Upper lobe of left lung (tissue), 6 donors: ENCODE measurements at places on chromosomes 2 and 18. TPM values are rescaled to one million over a fixed set of nuclear protein-coding genes. Genes with fewer than 3 reads are reported as not detected.
A peak's percentile ranks its signal among the peaks of the same experiment; 100 is the strongest.

Gene AQP12A
- not detected for total RNA-seq

Gene RAX
- not detected for total RNA-seq

Gene CIB4
- not detected for total RNA-seq

Gene TRIM54
- not detected for total RNA-seq

Gene PLEKHH2
- total RNA-seq: 42.4 TPM

Gene FN1
- total RNA-seq: 1,132 TPM

Gene NCKAP5
- 51.1 TPM for total RNA-seq

Gene TUBA3E
- not detected for total RNA-seq

Gene LCT
- total RNA-seq: not detected

DNA sequence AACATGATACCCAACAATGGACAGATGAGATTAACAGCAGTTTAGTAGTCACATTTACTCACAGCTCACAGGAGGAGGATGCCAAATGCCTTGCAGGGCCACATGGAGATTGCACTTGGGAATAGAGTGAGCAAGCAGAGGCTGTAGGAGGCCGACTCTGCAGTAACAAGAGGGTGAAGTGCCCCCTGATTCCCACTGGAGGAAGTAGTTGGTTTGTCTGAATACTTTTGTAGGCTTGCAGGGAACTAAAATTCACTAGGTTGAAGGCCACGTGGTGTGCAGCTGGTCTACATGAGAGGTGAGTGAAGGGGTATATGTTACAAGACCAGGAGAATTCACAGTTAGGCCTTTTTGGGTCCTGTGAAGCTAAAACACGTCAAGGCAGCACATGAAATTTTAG lies 419.3 kb upstream of the TNP1 start:
- no peak for DNase-seq

- DNase-seq: no peak
Observed at GRCh38 chr2:46915281-46915810, at the start of gene MCFD2. Gene MCFD2 (minus strand): TSS chr2:46915806. CDS start chr2:46909171, 6,635 bp downstream.

DNA sequence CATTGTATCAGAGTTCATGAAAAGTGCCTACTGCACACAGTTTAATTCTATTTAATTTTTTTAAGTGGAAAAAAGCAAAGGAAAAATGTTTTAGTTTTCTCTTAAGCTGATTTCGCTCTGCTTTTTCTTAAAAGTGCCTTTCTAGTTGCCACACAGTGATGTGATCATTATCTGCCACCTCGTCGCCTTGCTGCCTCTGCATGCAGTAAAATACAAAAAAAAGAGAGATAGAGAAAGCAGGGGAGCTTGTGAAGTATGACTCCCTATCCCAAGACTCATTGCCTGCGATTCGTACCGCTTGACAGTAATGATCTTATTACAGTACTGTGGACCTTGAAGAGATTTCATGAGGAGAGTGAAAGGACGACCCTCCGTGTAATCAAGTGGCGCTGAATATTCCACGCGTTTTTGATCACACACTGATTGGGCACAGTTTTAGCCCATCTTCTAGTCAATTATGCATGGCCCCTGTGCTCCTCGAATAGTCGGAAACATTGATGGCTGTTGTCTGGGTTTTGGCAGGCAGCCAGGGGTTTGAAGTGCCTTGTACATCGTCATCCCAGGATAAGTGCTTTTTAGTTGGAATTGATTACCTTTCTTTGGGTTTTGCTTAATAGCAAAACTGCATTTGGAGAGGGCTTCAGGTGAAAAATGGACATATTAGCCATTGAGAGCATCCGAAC lies 188.3 kb downstream of the GBX2 start:
- DNase-seq: no peak

DNA sequence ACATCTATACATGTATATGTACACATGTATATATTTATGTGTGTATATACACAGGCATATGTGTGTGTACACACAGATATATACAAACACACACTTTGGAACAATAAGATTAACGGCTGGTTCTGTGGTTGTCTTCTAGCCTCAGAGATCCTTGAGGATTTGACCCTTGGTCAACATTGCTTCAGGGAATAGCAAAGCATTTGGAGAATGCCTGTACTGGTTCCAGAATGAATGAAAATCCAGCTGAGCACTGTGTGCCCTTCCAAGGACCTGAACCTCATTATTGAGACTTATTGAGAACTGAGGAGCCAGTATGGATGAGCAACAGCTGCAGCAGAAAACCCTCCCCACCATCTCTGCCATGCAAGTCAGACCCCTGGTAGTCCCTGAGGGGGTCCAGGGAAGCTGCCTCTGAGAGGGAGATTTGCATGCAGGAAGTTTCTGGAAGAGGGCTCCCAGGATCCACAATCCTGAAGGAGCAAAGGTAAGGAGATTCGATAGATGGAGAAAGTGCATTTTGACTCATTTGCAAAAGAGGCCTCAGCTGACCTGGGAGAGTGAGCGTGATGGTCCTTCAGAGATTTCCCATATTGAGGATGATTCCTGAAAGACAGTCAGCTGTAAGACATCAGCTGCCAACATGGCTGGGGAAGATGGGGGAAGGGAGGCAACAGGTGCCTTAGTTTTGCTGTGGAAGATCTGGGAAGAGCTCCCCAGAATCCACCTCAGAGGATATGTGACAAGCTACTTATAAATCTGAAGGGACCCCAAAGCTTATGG lies 166.6 kb upstream of the NCKAP5 start:
- no peak for DNase-seq

GRCh38 chr2:97747285-97747684 lies 33.9 kb downstream of the ZAP70 start:
- no peak for DNase-seq

DNA sequence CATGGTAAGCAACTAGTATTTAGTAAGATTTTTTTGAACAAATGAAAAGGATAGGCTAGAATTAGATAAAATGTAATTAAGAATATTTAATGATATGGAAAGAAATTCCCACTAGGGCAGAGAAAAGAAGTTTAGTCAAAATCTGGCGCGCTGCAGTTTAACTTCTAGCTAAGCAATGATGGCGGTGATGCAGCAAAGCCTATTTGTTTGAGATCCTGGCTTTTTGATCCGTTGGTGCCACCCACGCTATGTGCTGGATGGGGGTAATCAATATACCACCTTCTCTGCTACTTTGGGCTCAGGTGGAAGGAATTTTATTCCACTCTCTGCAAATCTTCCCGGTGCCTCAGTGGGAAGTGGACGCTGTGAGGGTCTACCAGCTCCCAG lies 421 bp upstream of the FAM171B start:
- no peak for DNase-seq

- no peak for DNase-seq
Observed at GRCh38 chr2:6224267-6224666, 532.1 kb downstream of the SOX11 start.

- no peak for DNase-seq
Observed at GRCh38 chr18:9910661-9911060, 3.2 kb upstream of the VAPA start.

DNA sequence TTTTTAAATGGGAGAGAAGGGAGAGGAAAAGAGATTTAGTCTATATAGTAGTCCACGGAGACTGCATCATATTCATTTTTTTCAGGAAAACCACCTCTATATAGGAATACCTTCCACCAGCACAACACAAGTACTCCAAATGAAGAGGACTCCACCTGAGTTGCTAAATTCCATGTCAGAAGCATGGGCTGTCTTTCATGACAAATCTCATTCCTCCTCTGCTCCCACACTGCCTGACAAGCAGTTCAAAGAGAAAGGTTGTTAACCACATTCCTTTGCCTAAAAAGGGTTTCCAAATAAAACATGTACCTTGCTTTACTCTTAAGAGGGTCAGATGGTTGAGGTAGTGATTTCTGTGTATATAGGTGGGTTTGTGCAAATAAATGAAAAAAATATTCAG lies 122.0 kb downstream of the TMEFF2 start:
- DNase-seq: no peak

DNA sequence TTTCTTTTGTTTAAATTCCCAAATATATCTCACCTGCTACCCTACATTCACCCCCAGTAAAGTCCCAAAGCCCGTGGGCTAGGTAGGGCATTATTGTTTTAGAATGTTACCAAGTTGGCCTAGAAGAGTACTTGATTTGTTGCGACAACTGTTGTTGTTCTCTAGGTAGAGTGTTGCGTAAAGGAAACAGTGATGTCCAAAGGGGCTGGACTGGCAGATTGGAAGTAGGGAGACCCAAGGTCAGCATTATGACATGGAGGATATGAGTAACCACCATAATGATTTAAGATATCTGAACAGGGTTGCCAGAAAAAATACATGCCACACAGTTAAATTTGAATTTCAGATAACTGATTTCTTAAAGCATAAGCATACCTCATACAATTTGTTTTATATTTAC lies 39.2 kb downstream of the SCN1A start:
- no peak for DNase-seq

DNA sequence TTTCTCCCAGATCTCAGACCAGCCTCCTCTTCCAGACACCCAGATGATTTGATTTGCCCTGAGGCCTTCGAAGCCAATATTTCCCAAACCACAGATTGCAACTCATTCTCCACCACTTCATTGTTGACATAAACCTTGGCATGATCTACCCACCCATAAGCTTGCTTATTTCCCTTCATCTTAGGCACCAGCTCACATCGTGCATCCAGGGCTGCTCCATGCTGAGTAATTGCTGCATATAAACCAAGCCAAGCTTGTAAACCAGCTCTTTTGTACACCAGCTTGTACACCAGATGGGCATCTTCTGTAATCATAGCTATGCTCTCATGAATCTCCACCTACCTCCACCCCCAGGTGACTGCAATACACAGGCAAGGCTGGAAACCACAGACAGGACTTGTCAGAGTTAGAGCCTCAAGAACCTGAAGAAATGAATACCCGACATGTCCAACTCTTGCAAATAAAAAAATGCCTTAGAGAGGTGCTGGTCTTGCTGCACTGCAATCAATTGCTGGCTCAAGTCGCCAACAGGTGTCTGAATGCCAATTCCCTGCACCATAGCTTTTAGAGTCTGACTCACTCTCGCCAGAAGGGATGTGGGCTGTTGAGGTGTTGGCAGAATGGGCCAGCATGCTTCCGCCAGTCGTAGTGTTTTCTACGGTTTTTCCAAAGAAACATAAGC lies 31.5 kb downstream of the TRABD2A start:
- no peak for DNase-seq

DNA sequence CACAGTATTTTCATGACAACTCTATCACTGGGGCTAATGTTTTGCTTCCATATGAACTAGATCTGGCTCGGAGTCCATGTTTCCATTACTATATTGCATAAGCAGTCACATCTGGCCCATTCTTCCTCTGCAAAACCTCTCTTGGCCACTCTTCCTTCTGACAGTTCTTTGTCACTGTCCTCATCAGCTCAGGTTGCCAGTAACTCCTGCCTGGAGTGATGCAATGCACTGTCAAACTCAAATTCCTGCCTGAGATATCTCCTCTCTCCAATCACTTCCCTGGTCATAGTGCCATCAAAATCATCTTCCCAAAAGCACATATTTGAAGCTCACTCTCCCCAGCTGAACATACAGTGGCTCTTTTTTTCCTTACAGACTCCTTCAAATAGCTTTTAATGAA lies 66.1 kb downstream of the COLEC12 start:
- no peak for DNase-seq

- DNase-seq: no peak
Observed at GRCh38 chr2:236284208-236284607, 20.0 kb upstream of the ASB18 start.

DNA sequence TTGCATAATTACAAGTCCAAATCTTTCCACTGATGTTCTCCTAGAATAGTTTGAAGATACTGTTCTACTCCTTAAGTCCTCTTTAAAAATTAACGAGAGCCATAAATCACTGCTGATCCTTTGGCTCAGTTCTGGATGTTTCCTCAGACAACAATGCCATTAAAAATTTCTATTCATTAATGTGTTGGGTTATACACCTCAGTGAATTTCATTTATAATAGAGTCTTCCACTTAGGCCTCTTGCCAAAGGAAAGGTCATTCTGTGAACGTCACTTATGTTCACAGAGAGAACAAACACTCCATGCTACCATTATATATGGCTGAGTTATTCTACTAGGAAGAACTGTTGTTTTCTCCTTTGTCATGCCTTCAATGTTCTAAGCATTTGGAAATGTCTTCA lies 1472.3 kb upstream of the CELF4 start:
- DNase-seq: no peak

DNA sequence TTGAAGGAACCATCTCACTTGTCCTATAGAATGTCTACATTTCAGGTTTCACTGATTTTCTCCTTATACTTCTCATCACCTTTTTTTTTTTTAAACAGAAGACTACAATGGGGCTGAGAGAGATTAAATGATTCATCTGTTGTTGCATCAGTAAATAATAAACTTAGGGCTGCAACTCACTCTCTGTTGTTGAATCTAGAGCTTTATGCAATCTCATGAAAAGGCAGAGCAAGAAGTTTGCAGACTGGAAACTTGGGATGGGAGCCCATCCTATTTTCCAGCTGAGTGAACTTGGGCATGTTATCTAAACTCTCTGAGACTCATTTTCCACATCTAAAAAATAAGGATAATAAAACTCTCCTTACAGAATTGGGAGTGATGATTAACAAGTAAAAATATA lies 58.4 kb downstream of the PDE1A start:
- no peak for DNase-seq

DNA sequence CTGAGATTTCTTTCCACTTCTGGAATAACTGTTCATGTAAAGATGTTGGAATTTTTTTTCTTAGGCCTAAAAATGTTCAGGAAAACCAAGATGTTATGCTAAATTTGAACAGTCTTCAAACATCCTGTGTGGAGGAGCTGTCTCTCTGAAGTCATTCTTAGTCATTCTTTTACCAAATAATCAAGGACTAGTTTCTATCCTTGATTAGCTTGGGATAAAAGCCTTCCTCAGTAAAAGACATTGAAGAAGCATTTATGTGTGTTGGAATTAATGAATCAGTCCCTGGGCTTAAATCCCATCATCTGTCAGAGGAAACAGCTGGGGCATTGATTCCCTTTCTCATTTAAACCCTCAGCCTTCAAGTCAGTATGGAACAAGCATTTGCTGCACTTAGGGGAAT lies 300.1 kb upstream of the NXPH2 start:
- no peak for DNase-seq

DNA sequence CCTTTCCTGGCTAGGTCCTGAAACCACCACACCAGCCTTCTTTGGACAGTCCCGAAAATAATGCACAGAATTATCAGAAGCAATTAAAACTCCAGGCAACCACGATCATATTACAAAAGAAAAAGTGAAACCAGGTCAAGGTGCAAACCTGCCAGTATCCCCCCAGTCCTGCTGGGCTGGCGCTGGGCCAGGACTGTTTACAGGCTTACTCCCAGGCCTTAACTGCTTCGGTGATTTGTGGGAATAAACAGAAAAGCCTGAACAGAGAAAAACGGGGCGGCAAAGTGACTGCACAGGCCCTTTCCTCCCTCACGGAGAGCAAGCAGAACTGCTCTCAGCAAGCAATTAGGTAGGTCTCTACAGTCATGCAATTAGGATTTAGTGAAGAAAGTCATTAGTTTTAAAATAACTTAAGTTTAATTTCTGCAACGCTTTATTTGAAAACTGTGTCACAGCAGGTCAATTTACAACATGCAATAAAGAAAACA lies 1.3 kb downstream of the HDAC4 start:
- no peak for DNase-seq

GRCh38 chr18:4455113-4455811 lies at the start of gene DLGAP1:
Gene DLGAP1 (minus strand): TSS chr18:4455307.
- DNase-seq: peak; percentile 91
